ENCODE measurements at places on chromosomes 5 and 9. TPM values are rescaled to one million over a fixed set of nuclear protein-coding genes. Genes with fewer than 3 reads are reported as not detected.

Gene HTR1A
- 20.4 TPM for total RNA-seq

DNA sequence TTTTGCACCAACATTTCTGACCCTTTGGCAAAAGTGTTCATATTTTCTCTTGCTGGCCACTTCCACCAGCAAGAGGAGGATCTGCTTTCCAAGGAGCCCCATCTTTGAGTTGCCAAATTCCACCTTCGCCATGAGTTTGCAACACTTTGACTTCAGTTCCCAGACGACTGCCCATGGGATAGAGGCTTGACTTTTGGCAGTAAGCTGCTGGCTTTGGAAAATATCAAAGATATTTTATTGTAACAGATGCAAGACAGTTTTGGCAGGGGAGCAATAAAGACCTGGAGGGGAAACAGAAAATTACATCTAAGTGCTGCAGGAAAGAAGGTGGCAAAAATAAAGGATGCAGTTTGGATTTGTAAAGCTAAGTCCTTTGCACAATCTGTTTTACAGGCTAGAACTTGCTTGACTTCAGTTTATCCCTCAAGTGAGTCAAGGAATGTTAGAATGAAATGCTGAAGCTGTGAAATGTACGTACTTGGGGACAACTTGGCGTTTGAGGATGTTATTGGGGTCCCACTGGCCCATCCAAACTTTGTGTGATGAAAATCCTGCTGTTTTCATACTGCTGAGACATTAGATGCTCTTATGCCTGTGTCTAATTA, 232.9 kb downstream of the GOLPH3 start:
- no peak for DNase-seq

GRCh38 chr5:120613729-120614128, 149.6 kb downstream of the PRR16 start:
- no peak for DNase-seq

- DNase-seq: peak; percentile 82
Measured at GRCh38 chr5:180784497-180785097, 18.0 kb downstream of the MGAT1 start.

DNA sequence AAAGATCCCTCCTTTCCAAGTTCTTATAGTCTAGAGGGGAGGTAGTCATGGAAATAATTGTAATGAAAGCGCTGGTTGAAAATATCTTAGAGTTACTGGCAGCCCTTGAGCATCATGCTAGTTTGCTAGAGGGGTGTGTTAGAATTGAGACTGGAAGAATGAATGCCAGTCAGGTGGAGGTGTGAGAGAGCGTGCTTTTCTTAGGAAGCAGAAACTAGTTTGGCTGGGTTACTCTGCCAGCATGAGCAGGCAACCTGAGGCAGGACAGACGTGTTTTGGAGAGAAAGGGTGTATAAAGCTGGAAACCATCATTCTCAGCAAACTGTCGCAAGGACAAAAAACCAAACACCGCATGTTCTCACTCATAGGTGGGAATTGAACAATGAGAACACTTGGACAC, 43.6 kb upstream of the DHFR start:
- no peak for DNase-seq

DNA sequence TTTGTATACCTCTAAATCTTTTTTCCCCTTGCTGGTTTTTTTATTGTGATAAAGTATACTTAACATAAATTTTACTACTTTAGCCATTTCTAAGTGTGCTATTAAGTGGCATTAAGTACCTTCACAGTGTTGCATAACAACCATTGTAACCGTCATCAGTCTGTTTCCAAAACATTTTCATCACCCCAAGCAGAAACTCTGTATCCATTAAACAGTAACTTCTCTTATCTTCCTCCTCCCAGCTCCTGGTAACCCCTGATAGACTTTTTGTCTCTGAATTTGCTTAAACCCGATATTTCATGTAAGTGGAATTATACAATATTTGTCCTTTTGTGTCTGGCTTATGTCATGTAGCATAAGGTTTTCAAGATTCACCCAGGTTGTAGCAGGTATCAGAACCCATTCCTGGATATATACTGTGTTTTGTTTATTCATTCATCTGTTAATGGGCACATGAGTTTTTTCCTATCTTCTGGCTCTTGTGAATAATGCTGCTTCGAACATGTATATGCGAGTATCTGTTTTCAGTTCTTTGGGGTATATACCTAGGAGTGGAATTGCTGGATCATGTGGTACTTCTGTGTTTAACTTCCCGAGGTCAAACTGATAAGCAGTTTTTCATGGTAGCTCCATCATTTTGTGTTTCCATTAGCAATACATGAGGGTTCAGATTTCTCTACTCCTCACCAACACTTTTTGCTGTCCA, 66.4 kb downstream of the EHMT1 start:
- no peak for DNase-seq

Gene RAD23B
- total RNA-seq: 110 TPM

DNA sequence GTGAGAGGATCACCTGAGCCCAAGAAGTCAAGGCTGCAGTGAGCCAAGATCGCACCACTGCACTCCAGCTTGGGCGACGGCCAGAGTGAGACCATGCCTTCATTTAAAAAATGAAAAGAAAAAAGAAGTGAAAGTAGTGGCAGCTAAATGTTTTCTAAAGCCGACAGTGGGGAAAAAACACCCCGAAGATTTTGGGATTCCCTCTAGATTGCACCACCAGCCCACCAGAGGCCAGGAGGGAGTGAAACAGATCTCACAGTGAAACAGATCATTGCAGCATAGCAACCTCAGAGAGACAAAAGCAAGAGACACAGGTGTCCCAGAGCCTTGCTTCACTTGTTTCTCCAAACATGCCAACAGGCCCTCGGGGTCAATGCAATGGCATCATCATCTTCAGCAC, 156.8 kb downstream of the PAX5 start:
- no peak for DNase-seq

DNA sequence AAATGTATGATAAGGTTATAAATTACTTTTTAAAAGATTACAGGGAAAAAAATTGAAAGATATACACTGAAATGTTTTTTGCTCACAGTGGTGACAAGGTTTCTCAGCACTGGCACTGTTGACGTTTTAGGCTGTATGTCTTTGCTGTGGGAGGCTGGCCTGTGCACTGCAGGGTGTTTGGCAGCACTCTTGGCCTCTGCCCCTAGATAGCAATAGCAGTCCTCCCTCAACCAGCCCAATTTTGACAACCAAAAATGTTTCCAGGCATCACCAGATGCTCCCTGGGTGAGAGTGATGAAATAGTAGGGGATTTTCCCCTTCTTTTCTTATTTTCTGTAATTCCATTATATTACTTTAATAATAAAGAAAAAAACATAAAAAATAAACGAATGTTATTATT, 3.3 kb downstream of the CD274 start:
- DNase-seq: no peak

DNA sequence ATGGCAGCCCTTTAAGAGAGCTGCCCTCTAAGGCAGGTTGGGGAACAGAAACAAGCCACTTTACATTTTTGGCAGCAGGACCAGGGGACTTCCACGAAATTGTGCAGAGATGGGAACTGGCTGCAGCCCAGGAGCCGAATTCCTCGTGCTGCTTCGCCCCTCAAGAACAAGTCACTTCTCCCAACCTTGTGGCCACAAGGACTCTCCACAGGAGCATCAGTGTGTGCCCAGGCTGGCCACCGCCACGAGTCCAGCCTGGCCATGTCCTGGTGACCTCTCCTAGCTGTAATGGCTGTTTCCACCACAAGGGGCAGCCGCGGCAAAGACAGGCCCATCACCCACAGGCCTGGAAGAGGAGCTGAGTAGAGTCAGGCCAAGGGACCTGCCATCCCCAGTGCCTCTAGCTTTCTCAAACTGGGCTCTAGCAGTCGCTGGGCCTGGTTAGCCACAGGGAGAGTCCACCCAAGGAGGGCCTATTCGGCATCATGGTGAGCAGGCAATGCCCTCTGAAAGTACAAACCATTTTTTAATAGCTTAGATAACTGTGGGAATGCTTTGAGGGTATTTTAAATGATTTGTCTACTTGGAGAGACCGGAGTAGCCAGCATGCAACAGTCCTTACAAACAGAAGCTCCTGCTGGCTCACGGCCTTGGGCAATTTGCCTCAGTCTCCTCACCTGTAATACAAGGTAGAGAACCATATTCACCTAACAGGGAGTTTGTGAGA, 129.0 kb downstream of the COL23A1 start:
- peak; percentile 68 for DNase-seq

GRCh38 chr9:28810388-28811075, 1237.3 kb upstream of the C9orf72 start:
- DNase-seq: no peak

- no peak for DNase-seq
Measured at GRCh38 chr9:34508463-34508862, 14.3 kb downstream of the ENHO start.

Gene FBLL1
- total RNA-seq: 64.8 TPM

Gene FIBCD1
- total RNA-seq: 0.82 TPM

GRCh38 chr5:143054480-143054941, 284.3 kb downstream of the ARHGAP26 start:
- DNase-seq: no peak

DNA sequence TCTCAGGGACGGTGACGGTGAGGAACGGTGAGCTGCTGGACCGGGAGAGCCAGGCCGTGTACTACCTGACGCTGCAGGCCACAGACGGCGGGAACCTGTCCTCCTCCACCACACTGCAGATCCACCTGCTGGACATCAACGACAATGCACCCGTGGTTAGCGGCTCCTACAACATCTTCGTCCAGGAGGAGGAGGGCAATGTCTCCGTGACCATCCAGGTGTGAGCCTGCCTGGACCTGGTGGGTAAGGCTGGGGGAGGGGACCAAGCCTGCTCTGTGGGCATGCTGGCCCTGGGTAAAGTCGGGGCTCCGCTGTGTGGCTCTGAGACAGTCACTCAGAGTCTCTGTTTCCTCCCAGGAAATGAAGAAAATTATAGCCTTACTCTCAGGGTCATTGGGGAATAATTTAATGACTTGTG, 29.3 kb downstream of the CDHR2 start:
- DNase-seq: no peak

Gene FOXD4L4
- 0.41 TPM for total RNA-seq

Gene FOXD1
- total RNA-seq: 0.82 TPM

GRCh38 chr5:66987126-66987525, 209.5 kb downstream of the CD180 start:
- DNase-seq: no peak

- peak; percentile 81 for DNase-seq
Measured at GRCh38 chr9:19408693-19409400, at the start of gene ACER2. ACER2 (plus strand) TSS chr9:19409009; CDS start chr9:19409085, 76 bp downstream.

Gene SLC2A8
- total RNA-seq: 9.0 TPM

Gene CENPH
- total RNA-seq: 17.1 TPM

DNA sequence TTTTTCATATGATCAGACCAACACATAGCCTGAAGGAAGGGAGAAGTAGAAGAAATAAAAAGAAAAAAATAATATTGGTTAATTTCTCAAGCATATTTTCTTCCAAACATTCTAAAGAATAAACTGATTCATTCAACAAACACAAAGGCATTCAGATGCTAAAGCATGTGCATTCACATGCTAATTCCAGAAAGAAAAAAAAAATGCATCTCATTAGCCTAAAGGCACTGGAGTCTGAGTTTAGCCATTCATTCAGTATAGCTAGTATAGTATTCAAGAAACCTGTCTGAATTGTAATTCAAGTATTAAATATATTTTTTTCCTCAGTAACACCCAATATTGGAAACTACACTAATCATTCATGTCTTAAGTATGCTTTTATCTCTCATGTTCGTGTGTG, 61.0 kb upstream of the FER start:
- no peak for DNase-seq

DNA sequence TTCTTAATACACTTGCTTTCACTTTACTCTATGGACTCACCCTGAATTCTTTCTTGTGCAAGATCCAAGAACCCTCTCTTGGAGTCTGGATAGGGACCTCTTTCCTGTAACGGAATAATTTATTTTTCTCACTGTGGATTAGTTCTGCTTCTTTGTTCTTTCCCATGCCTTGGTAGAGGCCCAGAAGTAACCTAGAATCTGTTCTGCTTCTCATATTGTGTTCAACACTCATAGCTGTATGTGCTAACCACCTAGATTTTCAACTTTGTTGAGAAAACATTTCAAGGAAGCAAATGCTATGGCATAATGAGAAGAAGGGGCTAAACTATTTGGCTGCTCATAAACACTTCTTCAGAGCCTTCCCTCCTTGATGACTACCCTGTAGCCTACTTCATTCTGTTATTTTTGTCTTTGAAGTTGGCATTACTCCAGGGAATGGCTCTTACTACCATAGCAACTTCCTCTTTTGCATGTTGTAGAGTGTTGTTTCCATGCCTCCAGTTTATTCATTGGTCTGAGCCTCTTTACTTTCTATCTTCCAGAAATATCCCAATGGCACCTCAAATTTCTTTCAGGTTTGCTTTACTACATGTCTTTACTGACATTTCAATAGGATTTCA, 74.3 kb downstream of the KIAA0825 start:
- no peak for DNase-seq

Gene LHX6
- total RNA-seq: 11.8 TPM

GRCh38 chr9:93159601-93160471, 24.1 kb upstream of the WNK2 start:
- peak; percentile 84 for DNase-seq

Gene SPATA6L
- total RNA-seq: 9.4 TPM

GRCh38 chr9:94827584-94828304, 101.2 kb downstream of the AOPEP start:
- no peak for DNase-seq

Gene ACTBL2
- not detected for total RNA-seq

- no peak for DNase-seq
Measured at GRCh38 chr5:151224372-151224771, 480 bp upstream of the CCDC69 start.

GRCh38 chr5:11981986-11982385, 77.7 kb upstream of the CTNND2 start:
- DNase-seq: no peak

DNA sequence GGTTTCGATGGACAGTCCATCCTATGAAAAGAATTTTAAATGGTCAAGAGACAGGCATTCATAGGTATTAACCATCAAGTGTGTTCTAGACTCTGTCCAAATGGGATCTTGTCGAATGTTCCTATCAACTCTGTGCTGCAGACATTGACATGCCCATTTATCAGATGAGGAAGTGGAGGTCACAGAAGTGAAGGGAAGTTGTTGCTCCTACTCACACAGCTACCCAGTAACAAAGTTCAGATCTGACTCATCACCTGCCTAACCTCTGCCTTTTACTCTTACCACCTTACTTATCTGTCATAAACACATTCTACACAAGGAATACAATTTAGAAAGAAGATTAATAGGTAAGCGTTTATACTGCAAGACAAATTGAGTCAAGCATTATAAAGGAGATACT, 426.2 kb upstream of the BRINP1 start:
- DNase-seq: no peak

- no peak for DNase-seq
Measured at GRCh38 chr9:9893837-9894236, 719.0 kb downstream of the PTPRD start.

- no peak for DNase-seq
Measured at GRCh38 chr5:172403817-172404216, 50.5 kb downstream of the SH3PXD2B start.

GRCh38 chr5:88396751-88397281, 128.2 kb upstream of the TMEM161B start:
- DNase-seq: no peak

Gene PIP5K1B
- total RNA-seq: 2.9 TPM

GRCh38 chr5:156694598-156694997, 155.5 kb upstream of the PPP1R2B start:
- no peak for DNase-seq
